NCI-H1436 treated with DMSO at 0.1 percent for 48 hours (cell line): ENCODE measurements at places on chromosomes 13 and 19.

GRCh38 chr13:106619688-106620555, 52.0 kb upstream of the ARGLU1 start:
- peak; percentile 7 for DNase-seq

GRCh38 chr13:18943721-18944391, 237.8 kb downstream of the TUBA3C start:
- DNase-seq, result no peak

- no peak for DNase-seq
Measured at GRCh38 chr19:990119-990571, 6.0 kb downstream of the WDR18 start.

DNA sequence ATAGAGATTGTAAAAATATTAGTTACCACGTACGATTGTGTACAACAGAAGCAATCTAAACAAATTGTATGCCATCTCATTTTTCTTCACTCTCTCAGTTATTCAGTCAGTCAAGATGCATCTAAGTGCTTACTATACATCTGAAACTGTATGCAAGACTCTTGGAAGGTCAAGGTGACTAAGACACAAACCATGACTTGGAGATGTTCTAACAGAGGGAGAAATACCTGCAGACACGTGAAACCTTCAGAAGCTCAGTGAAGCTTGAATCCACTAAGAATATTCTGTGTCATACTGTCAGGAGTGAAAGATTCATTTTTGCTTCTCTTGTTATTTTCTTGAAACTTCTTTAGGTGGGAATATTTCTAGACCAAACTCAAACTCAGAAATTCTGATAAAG, 365.4 kb downstream of the ITGBL1 start:
- DNase-seq, result no peak

GRCh38 chr19:38152461-38153379, 71.3 kb downstream of the DPF1 start:
- no peak for DNase-seq

DNA sequence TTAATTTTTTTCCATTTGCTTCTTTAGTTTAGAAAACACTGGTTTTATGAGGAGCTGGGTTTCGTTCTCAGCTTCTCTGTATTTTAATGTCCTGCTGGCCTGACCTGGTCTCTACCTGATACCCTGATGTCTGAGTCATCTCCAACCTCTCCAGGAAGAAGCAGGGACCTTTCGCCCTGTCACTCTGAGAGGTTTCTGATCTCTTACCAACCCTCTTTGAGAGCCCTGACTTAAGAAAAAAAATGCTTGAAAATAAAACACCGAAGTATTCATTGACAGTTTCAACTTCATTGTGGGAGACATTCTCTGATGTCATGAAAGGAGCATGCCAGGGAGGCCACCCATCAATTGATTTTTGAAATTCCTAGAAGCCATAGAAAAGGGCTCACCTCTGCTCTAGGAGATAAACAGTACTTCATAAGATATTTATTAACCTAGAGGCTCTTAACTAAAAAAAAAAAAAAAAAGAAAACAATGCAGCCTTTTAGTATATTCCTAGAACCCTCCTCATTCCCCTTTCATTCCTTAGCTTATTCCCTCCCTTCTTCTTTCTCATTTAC, 234.8 kb downstream of the ENOX1 start:
- no peak for DNase-seq

DNA sequence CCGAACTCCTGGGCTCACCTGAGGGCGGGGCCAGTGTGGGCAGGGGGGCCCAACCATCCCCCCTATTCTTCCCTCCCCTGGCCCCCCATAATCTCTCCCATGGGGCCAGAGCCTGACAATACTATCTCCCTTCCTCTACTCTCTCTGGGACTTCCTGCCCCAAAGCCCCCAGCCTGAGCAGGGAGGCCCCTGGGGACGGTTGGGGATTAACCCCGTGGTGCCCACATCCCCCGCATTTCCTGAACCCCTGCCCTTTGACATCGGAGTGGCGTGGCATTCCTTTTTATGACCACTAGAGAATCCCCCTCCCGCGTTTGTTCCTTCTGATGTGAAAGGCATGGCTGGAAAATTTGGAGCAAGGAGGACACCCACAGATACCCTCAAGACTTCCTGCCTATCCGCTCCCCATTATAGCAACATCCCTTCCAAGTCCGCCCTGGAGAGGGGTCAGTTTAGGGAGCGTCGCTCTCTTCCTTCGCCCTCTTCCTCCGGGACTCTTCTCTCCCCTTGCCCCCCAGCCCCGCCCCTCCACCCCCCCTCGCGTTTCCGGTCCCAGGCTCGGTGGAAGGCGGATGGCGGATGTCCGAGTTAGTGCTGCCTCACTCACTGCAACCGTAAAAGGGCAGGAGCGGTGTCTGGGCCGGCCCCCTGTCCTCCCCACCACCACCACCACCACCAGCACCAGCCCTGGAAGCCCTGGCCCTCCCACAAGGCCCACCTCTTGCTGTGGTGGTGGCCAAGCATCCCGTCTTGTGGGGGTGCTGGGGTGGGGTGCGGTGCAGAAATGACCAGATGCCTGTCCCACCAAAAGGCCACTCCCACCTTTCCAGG, 1.8 kb downstream of the VASP start:
- no peak for DNase-seq

- DNase-seq, result no peak
Measured at GRCh38 chr19:38183251-38183897, 40.6 kb downstream of the DPF1 start.

GRCh38 chr19:13117176-13117771, 734 bp upstream of the TRMT1 start:
- DNase-seq, result no peak

GRCh38 chr19:31448221-31448657, 99.0 kb upstream of the TSHZ3 start:
- no peak for DNase-seq

GRCh38 chr19:14889994-14890642, 4.2 kb upstream of the OR7A17 start:
- no peak for DNase-seq

DNA sequence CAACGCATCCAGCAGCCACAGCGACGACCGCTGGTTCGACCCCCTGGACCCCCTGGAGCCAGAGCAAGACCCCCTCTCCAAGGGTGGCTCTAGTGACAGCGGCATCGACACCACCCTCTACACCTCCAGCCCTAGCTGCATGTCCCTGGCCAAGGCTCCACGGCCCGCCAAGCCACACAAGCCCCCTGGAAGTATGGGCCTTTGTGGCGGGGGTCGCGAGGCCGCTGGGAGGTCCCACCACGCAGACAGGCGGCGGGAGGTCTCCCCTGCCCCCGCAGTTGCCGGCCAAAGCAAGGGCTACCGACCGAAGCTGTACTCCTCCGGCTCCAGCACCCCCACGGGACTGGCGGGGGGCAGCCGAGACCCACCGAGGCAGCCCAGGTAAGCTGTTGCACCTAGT, 59.5 kb downstream of the DPF1 start:
- DNase-seq, result no peak

DNA sequence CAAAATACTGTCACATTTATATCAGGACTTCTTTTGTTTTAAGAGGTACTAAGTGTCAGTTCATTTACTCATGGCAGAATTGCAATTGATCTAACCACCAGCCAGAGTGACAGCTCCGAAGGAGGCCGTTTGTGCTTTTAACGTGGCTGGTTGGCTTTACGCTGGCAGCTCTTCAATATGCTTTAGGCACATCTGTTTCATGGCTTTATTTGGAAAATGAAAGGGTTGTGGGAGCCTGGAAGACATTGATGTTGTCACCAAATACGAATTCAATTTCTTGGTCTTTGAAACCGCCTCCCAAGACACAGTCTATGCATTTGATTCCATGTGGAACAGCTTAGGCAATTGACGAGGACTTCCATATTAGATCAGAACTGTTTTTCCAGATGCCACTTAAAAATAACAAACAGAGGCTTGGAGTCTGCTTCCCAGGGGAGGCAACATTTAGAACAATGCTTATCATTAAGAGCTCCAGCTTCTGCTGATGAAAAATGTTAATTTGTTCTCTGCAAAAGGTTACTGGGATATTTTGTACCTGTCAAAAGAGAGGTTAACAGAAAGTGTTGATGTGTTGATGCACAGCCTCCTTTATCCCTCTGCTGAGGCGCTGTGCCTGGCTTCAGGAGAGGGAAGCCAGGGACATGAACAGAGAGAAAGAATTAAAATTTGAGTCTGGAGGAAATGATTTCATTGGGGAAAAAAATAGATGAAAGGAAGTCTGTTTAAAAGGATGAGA, 64.0 kb upstream of the TNFRSF19 start:
- no peak for DNase-seq

DNA sequence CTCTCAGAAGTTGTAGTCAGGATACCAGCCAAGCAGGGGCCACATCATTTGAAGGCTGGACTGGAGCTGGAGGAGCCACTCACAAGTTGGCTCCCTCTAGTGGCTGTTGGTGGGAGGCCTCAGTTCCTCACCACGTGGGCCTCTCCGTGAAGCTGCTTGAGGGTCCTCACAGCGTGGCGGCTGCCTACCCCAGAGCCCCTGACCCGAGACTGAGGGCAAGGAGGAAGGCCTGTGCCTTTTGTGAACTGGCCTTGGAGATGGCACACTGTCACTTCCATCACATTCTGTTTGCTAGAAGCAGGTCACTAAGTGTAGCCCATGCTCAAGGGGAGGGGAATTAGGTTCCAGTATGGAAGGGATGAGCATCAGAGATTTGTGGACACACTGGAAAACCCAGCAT, 14.6 kb downstream of the GNA11 start:
- no peak for DNase-seq

DNA sequence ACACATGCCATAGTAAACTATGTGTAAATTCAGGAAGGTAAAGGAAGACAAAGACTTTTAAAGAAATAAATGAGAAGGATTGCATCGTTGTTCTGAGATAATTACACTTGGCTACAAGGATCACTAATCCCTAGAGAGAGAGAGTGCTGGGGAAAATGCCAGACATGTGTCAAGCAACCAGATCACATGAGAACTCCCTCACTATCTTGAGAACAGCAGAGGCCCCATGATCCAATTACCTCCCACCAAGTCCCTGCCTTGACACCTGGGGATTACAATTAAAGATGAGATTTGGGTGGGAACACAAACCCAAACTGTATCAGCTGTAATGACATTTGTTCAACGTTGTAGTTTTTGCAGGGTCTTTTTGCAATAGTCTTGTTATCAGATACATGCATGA, 1600.9 kb upstream of the MIR17HG start:
- DNase-seq, result no peak

GRCh38 chr19:33795370-33796163, 1.1 kb upstream of the KCTD15 start:
- DNase-seq, result no peak

- no peak for DNase-seq
Measured at GRCh38 chr13:77678691-77679235, 18.7 kb upstream of the SLAIN1 start.

GRCh38 chr19:28948566-28948965, 264.4 kb downstream of the UQCRFS1 start:
- DNase-seq, result no peak

DNA sequence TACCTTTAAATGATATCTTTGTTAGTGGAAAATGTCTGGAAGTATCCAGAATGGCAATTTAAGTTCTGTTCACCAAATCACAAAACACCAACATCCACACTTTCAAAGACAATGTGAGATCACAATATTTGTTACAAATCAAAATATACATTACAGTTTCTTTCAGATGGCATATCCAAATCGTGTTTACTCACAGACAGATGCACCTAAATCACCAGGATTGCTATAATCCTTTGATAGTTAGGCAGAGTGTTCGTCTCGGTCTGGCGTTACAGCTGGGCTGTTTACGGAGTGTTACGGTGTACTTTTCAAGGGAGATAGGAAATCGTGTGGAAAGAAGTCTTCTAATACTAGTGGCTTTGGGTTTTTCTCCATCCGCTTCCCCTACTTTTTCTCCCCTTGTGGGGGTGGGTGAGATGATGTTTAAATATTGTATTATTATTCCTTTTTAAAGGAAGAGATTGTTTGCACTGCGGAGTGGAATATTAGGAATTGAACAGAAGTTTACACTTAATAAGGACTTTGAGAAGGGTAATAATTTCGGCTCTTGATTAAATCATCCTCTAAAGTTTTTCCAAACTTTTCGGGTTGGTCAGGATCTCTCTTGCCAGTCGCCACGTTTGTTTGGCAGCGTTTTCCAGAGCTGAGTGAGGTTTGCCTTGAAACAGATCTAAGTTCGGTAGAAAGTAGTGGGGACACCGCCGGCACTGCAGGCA, 1.8 kb downstream of the MAB21L1 start:
- no peak for DNase-seq

GRCh38 chr13:20053016-20053415, 94.5 kb downstream of the ZMYM2 start:
- DNase-seq, result no peak

DNA sequence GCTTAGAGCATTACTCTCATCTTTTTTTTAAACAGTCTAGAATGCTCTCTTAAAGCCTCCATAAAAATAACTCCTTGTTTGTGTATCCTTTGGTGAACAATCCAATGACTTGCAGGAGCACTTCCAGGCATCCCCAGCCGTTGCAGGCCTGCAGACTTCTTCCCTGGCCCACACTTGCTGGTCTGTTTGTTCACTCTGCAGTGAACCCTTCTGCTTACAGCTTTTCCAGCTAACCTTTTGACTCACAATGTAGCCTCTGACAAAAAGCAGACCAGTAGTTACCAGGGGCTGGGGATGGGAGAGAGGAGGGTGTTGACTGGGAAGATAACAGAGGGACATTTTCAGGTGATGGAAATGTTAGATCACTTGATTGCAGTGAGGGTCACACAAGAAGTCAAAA, 9.1 kb downstream of the GPR42 start:
- DNase-seq, result no peak

DNA sequence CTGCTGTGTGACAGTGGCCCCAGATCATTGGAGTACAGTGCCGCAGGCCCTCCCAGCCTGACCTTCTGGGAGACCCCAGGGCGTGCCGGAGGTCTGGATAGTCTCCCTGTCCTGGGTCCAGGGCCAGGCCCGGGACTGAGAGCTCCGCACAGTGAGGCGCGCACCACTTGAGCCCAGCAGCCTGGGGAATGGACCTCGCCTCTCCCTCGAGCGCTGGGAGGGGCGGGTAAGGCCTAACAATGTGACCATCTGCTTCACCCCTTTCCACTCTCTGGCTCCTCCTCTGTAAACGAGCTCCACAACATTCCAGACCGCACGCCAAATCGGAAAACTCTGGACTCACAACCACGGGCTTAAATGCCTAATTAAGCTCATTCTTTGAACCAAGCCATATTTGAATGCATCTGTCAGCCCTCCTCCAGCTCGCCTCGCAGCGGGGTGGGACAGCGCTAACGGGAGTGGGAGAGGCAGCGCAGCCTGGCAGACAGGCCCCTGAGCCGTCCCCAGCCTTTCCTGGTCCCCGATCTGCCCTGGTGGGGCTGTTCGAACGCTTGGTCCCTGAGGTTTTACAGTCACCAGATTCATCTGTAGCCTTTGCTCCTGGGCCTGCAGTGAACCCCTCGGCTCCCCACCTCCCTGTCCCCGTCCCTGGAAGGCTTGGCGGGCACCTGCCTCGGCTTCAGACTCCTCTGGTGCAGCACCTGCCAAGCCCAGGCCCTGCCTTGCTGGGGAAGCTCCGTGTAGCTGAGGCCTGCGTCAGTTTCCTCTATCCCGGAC, 120.7 kb upstream of the VSTM2B start:
- peak; percentile 44 for DNase-seq
